ENCODE measurements at places on chromosomes 12 and 14.

DNA sequence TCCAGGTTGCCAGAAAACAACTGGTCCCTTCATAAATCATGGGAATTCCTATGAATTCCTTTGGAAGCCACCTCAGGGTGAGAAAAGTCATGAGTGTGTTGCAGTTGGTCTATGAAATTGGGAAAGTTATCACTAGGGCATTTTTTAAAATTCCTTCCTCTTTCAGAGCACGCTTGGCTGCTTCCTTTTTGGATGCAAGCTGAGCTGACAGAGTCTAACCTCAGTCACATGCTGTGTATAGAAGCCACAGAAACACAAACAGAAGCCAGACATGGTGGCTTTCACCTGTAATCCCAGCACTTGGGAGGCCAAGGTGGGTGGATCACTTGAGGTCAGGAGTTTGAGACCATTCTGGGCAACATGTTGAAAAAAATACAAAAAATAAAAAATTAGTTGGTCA lies 21.7 kb upstream of the HELB start:
- no peak for DNase-seq

DNA sequence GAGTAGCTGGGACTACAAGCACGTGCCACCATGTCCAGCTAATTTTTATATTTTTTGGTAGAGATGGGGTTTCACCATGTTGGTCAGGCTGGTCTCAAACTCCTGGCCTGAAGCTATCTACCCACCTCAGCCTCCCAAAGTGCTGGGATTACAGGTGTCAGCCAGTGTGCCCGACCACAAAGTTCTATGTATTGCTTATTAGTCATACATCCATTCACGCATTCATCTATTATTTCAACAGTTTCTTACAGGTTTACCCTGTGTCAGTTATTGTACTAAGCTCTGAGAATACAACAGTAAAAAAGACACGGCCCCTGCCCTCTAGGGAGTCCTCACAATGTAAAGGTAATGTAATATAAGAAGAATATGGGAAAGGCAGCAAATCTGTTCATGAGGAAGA lies 188.9 kb upstream of the BTG1 start:
- no peak for DNase-seq

DNA sequence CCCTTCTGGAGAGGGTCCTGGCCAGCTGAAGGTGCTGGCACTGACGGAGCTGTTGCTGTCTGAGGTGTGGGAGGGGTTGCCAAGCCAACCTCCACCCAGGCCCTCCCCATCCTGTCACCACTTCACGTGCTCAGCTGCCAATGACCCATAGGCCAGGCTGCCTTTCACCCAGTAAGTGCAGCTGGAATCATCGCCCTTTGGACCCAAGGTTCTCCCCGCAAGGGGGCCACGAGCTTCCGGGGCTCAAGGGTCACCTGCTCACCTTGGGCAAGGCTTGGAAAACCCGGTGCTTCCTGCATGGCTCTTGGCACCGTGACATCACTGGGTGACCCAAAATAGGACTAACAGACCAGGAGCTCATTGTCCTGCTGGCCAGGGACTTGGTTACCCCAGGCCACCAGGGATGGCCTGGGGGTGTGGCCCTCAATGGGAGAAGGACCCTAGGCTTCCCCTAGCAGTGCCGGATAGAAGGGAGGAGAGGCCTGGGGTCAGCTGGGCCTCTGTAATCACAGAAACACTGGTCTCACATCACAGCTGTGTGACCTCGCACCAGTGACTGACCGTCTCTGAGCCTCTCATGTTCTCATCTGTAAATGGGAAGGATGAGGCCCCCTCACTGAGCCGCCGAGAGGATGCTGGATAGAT lies 51.3 kb downstream of the CCDC85C start:
- DNase-seq: no peak

DNA sequence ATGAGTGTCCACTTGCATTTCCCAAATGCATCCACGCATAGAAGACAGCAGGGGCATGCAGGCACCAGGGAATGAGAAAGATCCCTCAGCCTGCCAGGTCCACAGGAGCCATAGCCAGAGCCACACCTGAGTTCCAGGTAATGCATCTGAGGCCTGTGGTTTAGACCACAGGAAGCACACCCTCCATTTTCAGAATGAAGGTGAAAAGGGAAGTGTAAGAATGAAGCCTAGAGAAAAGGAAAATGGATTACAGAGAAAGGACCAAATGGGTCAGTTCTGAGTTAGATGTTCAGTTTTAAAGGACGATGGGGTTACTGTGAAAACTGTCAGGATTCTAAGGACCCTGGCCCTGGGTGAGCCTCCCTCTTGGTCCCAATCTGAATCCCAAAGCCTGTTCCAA lies 1283.2 kb downstream of the TMEM121 start:
- DNase-seq: no peak

GRCh38 chr12:111063295-111064026 lies 143.1 kb upstream of the MYL2 start:
- DNase-seq: no peak

- DNase-seq: no peak
These were observed 28.3 kb upstream of the TEAD4 start for GRCh38 chr12:2930865-2931264.

DNA sequence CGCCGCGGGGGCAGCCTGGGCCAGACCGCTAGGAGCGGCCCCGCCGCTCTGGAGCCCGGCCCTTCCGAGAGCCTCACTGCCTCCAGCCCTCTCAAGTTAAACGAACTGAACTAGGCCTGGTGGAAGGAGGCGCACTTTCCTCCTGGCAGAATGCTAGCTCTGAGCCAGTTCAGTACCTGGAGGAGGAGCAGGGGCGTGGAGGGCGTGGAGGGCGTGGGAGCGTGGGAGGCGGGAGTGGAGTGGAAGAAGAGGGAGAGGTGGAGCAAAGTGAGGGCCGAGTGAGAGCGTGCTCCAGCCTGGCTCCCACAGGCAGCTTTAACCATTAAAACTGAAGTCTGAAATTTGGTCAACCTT lies 5.3 kb downstream of the LTB4R start:
- no peak for DNase-seq

Measured in ACHN (cell line).